ENCODE measurements at places on chromosomes 6 and 20.

DNA sequence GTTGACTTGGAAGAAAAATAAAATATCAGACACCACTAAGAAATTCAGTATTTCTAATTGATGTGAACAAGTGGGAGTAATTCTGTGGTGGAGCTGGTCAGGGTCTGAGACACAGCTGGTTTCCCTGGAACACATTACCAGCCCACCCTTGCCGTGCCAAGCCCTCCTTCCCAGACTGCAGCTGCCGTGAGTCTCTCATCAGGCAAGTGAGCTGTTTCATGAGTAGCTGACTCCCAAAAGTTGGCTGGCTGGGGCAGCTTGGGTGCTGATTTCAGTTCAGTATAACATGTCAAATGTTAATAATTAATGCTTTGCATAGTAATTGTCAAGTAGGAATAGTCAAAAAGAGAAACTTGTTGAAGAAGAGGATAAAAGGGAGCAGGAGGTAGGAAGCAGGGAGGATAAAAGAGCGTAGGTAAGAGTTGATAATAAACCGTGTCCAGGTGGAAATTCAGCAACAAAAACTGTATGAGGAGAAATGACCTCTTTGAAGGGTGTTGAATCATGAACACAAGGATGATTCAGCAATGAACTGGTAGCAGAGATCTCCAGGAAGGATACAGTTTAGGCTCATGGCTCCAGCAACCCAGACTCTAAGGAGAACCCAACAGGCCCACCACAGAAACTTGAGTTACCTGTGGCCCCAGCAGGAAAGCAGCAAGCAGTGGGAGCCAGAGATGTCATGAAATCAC lies 110.9 kb upstream of the SSTR4 start:
- no peak for DNase-seq

DNA sequence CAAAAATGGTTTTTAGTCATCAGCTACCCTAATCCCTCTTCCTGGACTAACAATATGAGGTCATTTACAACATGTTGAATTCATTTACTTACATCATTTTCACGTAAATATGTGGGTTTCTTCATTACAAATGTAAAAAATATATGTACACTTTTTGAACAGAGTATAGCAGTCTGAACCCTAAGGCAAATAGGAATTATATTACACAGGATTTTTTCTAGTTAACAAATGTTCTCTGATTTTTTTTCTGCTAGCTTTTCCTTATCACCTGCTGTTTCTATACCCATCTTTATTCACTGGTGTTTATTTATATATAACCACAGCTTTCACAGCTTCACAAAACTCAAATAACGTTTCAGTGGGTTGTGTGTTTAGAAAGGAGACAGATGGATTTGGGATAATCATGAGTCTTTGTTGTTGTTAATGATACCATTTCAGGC lies 21.0 kb upstream of the CD2AP start:
- no peak for DNase-seq

DNA sequence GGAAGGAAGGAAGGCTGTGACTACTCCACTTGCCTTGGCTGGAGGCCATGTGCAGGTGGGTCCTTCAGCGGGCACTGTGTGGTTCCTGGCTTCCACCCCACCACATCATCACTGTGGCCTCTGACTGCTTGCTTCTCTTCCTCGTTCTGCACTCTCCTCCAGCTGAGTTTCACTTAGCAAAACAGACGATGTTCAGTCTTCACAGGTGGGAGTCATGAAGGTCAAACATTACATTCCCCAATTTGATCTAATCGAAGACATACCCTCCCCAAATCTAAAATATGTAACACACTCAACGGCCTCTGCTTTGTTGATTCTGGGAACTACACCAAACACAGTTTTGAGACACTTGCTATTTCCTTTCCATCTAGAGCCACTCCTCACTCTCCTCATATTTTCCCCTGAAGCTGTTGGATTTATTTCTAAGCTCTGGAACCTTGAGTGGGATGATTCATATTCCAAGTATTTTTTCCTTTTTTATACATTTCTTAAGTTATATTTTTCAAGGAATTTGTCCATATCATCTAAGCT lies 132.5 kb upstream of the FOXA2 start:
- DNase-seq = no peak

DNA sequence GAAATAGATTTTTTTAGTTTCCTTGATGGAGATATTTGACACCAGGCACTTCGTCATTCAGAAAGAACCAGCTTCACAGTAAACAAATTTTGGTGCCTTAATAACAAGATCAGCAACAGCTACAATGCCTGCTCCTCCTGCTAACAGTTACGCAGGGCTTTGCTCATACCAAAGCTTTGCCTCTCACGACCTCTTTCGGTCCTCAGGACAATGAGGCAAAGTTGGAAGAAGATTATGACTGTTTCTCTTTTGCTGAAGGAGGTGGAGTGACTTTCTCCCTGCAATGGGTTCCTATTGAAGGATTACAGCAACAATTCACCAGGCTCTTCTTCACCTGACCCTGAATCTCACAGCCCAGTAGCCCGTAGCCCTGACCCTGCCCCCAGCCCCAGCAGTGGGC lies 440.1 kb downstream of the PREX1 start:
- no peak for DNase-seq

- peak; percentile 47 for DNase-seq
These were observed 67.4 kb downstream of the AIG1 start for GRCh38 chr6:143127941-143128680.

- DNase-seq = no peak
These were observed 104.7 kb downstream of the TMEM242 start for GRCh38 chr6:157218371-157219198.

GRCh38 chr6:108001696-108002231 lies 43.8 kb upstream of the SEC63 start:
- no peak for DNase-seq

GRCh38 chr6:168215121-168215808 lies 104.3 kb downstream of the DACT2 start:
- DNase-seq = no peak

DNA sequence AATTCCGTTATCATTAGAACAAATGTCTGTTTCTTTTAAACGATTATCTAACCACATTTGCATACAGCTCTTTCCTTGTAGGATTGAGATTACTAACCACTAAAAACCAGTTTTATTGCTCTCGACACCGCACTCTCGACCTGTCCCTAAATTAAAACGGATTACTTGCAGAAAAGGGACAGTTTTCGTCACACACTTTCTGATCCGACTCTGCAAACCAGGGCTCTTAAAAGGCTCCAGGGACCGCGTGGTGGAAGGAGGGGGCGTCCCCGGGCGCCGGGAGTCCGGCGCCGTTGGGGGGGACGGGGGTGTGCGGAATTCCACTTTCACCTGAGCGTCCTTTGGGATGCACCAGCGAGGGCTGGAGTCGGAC lies 731 bp downstream of the MAK start:
- no peak for DNase-seq

GRCh38 chr6:17957086-17957485 lies 30.3 kb downstream of the KIF13A start:
- no peak for DNase-seq

- no peak for DNase-seq
These were observed 31.8 kb upstream of the PDE7B start for GRCh38 chr6:135819665-135820064.

GRCh38 chr20:58010666-58011065 lies 217.8 kb downstream of the ANKRD60 start:
- DNase-seq = no peak

GRCh38 chr6:46583721-46584120 lies 68.9 kb downstream of the CYP39A1 start:
- DNase-seq = no peak

DNA sequence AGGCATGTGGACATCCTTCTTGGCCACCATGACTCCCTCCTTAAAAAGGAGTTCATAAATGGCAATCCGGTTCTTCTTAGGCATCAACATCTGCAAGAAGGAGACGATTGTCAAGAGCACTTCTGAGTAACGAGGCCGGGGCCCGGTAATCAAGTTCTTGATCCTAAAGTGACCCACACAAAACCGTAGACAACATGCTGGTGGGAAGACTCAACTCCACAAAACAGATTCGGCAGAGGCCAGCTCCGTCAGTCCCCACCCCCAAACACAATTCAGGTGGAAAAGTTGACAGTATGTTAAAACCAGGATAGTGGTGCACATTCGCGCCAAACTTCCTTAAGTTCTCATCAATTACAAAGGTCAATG lies 754 bp downstream of the RPS10 start:
- DNase-seq = no peak
